ENCODE measurements at places on chromosomes 1 and 21.
A peak's percentile ranks its signal among the peaks of the same experiment; 100 is the strongest.

GRCh38 chr1:109243221-109243620 lies 6.1 kb upstream of the CELSR2 start:
- DNase-seq: no peak

DNA sequence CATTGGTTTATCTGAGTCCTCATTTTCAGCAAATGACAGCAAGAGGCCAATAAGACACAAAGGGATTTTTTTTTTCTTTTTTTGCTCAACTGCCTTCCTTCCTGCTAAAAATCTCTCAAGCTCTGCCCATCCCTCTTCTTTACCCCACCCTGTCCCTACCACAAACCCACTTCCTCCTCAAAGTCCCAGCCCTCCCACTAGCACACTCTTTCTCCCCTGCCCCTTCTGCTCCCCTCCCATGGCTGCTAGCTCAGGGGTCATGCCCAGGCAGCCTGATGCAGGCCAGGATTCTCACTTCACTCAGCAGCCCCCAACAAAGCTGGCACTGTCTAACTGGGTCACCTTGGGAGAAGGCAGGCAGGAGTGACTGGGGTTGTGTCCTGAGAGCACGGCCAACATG lies 28.8 kb upstream of the PPP2R5A start:
- DNase-seq: no peak

GRCh38 chr1:190277107-190277506 lies 200.6 kb downstream of the BRINP3 start:
- DNase-seq: no peak

DNA sequence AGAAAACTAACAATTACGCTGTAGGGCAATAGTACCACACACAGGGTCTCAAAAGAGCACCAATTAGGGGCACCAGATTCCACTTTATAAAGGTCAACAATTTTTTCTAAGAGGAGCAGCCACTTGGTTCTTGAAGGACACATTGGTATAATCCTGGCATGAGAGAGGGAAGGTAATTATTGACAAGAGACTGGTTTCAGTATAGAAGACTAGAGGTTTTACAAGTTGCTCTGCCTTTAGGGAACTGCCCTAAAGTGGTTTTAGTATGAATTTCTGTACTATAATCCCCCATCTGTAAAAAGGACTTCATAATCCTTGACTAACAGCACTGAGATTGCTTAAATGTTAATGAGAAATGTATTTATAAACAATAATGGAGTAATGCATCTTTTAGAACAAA lies 648.5 kb upstream of the PTBP2 start:
- no peak for DNase-seq

DNA sequence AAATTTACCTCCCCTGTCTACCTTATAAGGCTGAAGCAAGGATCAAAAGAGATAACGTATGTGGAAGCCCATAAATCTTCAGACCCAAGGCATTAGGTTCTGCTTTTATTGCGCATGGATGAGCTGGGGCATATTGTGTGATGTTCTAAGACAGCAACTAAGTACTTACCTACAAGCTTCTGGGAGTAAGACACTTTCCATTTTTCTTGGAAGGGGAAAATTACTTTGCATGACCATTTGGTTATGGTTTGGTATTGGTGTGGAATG lies 21.1 kb downstream of the LMOD1 start:
- no peak for DNase-seq

DNA sequence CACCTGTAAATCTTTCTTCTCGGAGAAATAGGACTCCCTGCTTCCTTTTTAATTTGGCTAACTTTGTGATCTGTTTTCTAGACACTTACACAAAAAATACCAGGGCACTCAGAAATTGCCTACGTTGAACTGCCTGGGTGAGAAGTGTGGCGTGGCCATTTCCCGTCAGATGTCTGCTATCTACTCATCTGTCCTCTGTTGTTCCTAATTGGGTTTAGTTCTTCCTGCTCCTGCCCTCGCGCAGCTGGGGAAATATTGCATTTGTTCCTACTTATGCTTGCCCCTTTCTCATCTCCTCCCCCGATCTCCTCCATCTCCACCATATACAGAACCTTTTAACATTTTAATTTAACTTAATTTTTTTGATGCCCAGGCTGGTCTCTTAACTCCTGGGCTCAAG lies 55.1 kb downstream of the CD58 start:
- no peak for DNase-seq

GRCh38 chr1:29396438-29397255 lies 160.3 kb downstream of the PTPRU start:
- peak; percentile 32 for DNase-seq

DNA sequence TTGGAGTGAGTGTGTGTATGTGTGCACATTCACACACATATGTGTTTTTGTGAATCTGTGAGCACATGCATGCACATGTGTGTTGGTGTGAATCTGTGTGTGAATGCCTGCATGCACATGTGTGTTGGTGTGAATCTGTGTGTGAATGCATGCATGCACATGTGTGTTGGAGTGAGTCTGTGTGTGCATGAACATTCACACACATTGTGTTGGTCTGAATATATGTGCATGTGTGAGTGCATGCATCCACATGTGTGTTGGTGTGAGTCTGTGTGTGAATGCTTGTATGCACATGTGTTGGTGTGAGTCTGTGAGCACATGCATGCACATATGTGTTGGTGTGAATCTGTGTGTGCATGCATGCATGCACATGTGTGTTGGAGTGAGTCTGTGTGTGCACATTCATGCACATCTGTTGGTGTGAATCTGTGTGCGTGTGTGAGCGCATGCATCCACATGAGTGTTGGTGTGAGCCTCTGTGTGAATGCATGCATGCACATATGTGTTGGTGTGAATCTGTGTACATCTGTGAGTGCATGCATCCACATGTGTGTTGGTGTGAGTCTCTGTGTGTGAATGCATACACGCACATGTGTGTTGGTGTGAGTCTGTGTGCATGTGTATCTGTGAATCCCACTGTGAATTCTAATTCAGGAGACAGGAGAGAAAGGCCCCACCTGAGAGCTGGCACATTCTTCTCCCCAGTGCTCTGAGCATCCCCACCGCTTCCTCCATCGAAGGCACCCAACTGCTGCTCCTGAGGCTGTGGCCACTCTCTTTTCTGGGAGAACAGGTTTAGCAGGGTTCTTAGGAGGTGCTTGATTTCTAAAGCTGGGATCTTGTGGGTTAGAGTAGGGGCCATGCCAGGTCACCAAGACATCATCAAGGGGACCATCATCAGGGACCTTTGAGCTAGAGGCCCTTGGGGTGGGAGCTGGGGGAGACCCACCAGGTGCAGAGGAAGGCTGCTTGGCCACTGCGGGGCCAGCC lies 117.5 kb upstream of the ARHGEF16 start:
- no peak for DNase-seq

GRCh38 chr1:17053086-17053684 lies 647 bp downstream of the SDHB start:
- no peak for DNase-seq

DNA sequence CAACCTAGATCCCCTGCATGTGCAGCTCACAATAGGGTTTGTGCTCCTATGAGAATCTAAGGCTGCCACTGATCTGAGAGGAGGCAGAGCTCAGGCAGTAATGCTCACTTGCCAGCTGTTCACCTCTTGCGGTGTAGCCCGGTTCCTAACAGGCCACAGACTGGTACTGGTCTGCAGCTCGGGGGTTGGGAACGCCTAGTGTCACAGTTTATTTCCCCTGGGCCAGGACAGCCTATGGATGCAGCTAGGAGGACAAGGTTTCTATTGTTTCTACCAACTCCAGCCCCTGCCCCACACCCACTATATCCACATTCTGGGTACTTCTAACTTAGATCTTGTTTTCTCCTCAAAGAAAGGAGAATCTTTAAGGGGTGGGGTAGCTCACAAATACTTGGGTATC lies 58.7 kb upstream of the PRRC2C start:
- DNase-seq: no peak

DNA sequence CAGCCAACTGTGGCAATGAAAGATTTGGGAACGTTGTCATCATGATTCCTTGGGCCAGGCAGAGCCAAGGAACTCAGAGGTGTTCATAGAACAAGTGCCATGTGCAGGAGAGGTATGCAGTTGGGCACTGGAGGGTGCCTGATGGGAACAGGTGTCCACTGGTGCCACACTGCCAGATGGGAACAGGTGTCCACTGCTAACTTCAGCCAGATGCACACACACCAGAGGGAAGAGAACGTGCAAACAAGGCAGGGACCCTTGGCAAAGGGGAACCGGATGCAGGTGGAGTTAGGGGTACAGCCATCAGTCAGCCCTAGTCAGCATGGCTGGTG lies 13.5 kb downstream of the OLFML2B start:
- no peak for DNase-seq

DNA sequence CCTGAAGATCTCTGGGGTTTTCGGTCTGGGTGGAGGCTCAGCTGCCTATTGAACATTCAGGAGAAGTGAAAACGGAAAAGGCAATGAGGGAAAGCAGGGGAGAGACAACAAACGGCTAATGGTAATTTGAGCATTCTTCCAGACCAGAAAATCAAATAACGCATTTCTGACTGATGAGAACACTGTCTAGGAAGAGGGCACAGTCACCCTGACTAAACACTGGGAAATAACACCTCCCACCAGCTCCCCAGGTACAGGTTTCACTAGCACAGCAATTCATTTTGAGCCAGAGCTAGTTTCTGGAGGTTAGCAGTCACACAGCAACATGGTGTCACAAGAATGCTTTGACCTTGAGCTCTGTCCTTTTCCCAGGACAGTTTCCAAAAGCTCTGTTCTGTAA lies 21.1 kb downstream of the NCF2 start:
- DNase-seq: peak; percentile 11

DNA sequence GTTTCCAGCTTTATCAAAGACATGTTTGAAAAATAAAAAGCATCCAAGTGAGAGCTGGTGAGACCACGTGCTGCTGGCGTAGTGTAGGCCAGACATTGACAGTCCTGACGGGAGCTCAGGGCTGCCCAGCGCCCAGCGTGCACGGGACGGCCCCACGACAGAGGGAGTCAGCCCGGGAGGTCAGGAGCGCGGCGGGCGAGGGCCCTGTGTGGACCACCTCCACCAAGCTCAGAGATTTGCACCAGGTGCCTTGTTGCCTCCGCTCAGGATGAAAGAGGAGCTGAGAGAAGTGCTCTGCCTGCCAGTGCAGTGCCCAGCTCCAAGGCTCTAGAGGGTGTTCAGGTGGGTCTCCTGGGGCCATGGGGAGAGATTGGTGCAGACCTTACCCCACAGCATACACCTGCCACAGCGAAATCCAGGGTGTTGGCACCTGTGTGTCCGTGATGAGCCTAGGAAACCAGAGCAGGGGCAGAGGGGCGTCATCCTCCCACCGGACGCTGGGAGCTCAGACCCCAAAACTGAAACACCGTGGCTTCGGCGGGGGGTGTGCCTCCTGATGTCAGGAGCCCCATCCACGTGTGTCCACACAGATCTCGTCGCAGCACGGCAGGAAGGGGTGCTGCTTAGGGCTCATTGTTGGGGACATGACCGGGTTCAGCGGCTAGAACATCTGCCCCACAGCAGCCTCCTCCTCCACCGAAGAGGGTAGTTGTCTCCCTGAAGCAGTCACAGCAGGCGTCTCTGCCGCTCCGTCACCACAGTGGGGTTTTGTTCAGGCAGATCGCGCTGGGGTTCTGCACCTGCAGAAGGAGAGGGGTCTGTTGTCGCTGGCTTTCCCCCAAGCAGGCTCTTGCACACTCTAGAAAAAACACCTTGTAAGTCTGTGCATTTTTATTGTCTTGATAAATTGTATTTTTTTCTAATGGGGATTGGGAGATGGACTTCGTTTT lies 64.2 kb downstream of the POFUT2 start:
- no peak for DNase-seq

- DNase-seq: peak; percentile 69
Measured at GRCh38 chr1:22673486-22674409, 20.7 kb downstream of the C1QB start.

DNA sequence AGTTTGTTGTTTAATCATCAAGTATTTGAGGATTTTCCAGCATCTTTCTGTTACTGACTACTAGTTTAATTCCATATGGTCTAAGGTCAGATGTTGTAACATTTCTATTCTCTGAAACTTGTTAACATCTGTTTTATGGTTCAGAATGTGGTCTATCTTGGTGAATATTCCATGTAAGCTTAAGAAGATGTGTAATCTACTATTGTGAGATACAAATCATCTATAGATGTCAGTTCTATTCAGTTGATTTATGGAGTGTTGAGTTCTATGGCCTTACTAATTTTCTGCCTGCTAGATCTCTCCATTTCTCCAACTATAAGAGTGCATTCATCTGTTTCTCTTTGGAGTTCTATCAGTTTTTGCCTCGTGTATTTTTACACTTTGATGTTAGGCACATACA lies 31.5 kb downstream of the WARS2 start:
- no peak for DNase-seq

DNA sequence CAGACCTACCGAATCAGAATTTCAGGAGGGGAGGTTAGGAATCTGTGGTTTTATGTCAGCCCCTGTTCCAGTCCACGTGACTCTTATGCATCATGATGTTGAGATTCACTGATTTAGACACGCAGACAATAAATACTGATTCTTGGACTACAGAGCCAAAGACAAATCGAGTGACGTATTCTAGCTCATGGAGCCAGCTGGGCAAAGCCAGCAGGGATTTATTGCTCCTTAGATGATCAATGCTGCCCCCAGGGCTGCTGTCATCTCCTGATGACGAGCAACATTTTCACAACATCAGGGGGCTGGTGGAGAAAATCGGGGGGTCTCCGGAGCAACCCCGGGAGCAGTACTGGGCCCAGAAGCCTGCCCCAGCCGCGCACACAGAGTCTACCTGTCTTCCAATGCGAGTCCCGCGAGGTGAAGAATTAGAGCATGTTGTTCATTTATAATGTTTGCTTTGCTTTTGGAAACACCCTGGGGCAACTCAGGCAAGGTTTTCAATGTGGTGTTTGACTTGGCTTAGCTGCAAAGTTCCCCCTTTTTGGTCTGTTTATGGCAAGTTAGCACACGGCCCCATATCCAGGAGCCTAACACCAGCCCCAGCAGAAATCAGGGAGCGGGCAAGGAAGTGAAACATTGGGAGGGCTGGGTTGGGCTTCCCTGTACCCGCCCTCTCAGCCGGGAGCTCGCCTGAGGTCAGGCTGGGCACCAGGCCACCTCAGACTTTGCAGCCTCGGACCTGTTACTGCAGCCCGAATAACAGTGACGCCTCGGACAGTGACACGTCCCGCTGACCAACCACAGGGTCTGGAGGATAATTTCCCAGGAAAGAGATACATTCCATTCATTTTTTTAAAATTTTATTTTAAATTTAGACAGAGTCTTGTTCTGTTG lies 19.9 kb upstream of the CLDN14 start:
- no peak for DNase-seq

All from adipocyte (in vitro differentiated cells).